Activated naive CD8-positive, alpha-beta T cell treated with anti-CD3 and anti-CD28 coated beads for 36 hours (primary cell): ENCODE measurements at places on chromosomes 2 and 18. TPM values are rescaled to one million over a fixed set of nuclear protein-coding genes. Genes with fewer than 3 reads are reported as not detected.

- no peak for DNase-seq
Measured at GRCh38 chr18:63848159-63848558, 39.3 kb upstream of the SERPINB2 start.

Gene TMEM87B
- total RNA-seq, result 13.3 TPM

DNA sequence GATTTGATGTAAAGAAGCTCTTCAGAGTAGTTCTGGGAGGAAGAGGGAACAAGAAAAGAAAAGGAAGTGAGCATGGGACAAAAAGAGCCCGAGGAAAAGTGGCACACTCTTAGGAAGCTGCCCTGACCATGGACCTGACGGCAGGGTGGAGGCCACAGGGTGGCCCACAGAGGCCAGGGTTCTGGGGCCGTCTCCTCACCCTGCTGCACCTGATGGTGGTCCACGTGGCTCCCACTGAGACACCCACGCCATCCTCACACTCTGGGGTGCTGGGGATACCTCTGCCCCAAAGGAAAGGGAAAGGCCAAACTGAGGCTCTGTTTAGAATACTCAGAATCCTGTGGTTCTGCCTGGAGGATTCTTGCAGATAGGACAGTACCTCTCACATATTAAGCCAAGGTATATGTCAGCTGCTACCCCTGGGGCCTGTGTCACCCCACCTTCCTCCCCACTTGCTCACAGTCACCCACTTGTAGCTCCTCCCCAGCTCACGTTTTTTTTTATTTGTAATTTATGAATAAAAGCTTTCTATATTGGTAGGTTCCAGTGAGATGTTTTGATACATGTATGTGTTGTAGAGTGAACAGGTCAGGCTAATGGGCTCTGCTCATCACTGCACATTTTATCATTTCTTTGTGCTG is 171.1 kb downstream of the LDLRAD4 start:
- no peak for DNase-seq

- DNase-seq, result no peak
Measured at GRCh38 chr2:153939124-153939796, 67.5 kb downstream of the GALNT13 start.

DNA sequence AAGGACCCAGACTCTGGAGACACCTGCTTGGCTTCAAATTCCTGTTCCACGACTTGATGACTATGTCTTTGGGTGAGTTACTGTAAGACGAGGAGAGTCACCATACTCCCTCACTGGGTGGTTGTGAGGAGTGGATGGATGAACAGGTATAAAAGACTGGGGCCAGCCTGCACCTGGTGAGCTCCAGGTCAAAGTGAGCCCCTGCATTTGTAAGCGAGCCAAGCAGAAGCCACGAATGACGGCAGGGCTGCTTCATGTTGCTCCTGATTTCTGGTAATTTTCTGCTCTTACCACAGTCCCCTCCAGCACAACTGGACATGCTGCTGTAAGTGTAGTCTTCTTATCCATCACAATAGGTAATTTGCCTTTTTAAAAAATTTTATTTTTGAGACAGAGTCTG is 86.6 kb downstream of the POLR1A start:
- DNase-seq, result no peak

DNA sequence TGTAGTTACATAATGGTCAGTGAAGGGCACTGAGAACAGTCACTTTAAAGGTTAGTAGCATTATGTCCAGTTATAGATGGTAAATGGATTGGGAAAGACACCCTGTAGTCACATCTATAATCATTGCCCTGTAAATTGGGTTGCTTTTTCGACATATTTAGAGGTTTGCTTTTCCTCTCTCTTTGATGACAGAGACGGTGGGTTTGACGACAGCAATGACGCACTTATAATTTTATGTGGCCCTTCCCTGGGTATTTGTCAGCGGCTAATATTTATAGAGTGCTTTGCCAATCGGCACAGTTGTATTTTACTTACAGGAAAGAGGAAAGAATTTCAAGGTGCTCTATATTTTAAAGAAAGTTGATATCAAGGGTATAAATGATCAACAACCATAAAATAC is 2.8 kb downstream of the CPS1 start:
- DNase-seq, result no peak
